ENCODE measurements at places on chromosomes 12 and 14. TPM values are rescaled to one million over a fixed set of nuclear protein-coding genes. Genes with fewer than 3 reads are reported as not detected.
A peak's percentile ranks its signal among the peaks of the same experiment; 100 is the strongest.

The A2ML1 gene
- polyA plus RNA-seq: 18.8 TPM

The EPS8 gene
- polyA plus RNA-seq: 35.2 TPM

The MAX gene
- 70.4 TPM for polyA plus RNA-seq

The CAPZA3 gene
- polyA plus RNA-seq: not detected

The KRT8 gene
- 391 TPM for polyA plus RNA-seq

The TGM1 gene
- 8.7 TPM for polyA plus RNA-seq

The OR6C76 gene
- polyA plus RNA-seq: not detected

The TAS2R43 gene
- not detected for polyA plus RNA-seq

The CLMN gene
- 12.0 TPM for polyA plus RNA-seq

The GSC gene
- 0.05 TPM for polyA plus RNA-seq

The TAS2R14 gene
- 0.39 TPM for polyA plus RNA-seq

The RTN1 gene
- 0.05 TPM for polyA plus RNA-seq

The JKAMP gene
- polyA plus RNA-seq: 78.8 TPM

The TEX52 gene
- polyA plus RNA-seq: not detected

The KLHDC1 gene
- 0.03 TPM for polyA plus RNA-seq

DNA sequence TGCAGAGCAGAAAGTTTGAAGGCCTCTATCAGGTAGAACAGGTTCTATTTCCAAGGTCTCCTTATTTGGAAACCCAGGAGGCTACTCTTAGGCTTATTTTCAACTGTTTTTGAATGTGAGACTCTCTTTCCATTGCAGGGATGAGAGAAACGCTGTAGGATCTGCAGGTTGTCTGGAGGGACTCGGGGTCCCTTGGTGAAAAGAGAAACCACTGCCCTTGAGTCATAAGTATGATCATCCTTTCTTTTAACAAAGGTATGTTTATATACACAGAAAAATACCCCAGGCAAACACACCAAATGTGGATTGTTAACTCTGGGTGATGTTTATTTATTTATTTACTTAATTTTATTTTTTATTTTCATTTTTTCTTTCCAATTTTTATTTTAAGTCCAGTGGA, 57.8 kb upstream of the MAX start:
- DNase-seq: no peak

DNA sequence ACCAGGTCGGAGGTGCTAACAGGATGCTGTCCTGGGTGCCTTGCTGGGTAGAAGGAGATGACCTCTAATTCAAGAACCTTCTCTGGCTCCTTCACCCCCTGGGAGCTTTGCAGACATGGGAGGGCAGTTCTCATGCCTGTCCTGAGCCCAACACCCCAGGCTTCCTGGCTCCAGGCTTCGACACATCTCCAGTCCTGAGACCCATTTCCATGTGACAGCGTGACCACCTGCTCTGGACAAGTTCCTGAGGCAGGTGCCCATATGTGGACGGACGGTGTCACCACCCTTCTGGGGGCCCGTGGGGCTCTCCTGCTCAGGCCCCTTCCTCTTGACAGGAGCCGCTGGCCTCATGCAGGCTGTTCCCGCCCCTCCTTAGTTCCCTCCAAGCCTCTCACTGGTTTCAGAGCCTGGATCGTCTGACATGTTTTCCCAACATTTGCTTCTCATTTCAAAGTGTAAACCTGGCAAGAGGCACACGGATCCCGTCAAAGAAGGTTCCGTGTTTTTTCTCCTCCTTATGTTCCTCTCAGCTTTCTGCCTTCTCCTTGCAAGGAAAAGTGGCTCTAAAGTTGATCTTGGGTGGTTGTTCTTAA, 291.9 kb upstream of the RTL1 start:
- no peak for DNase-seq

- peak; percentile 79 for DNase-seq
Measured at GRCh38 chr14:34872822-34873588, 2.2 kb downstream of the BAZ1A start.

GRCh38 chr14:26598672-26599131, 869 bp upstream of the NOVA1 start:
- no peak for DNase-seq

GRCh38 chr14:51205486-51205885, 34.6 kb upstream of the TMX1 start:
- DNase-seq: no peak

DNA sequence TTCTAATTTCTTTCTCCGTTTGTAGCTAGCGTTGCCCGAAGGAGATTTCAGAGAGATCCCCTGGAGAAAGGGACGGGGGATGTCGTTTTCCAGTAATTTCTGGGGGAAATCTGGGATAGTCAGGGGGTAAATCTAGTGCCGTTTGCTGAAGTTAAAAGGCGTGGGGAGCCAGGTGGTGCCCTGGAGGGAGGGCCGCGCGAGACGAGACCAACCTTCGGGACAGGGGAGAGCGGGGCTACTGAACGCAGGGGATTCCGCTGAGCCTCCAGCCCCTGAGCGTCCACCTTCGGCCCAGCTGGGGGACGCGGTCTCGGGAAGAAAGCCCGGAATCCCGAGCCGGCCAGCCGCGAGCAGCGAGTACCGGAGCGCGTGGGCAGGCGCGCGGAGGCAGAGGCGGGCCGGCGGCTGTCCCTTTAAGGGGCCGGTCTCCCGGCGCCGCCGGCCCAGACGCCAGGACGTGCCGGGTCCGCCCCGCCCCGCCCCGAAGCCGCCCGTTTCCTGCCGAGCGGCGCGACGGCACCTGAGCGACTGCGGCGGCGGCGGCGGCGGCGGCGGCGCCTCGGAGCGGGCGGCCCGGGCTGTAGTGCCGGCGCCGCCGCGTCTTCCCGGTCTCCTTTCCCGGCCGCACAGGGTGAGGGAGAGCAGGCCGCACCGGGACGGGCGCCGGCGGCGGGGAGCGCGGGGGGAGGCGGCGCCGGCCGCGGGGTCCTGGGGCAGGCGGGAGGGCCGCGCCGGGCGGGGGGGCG, at the start of gene KTN1:
Gene KTN1 (plus strand): TSS at position 484 of the 746 bp plus-strand sequence. CDS start 31,842 bp downstream, outside the sequence.
- peak; percentile 87 for DNase-seq

GRCh38 chr12:91357381-91357780, 174.8 kb upstream of the DCN start:
- DNase-seq: no peak

- DNase-seq: peak; percentile 96
Measured at GRCh38 chr12:53054112-53054878, 4.4 kb downstream of the TNS2 start.

DNA sequence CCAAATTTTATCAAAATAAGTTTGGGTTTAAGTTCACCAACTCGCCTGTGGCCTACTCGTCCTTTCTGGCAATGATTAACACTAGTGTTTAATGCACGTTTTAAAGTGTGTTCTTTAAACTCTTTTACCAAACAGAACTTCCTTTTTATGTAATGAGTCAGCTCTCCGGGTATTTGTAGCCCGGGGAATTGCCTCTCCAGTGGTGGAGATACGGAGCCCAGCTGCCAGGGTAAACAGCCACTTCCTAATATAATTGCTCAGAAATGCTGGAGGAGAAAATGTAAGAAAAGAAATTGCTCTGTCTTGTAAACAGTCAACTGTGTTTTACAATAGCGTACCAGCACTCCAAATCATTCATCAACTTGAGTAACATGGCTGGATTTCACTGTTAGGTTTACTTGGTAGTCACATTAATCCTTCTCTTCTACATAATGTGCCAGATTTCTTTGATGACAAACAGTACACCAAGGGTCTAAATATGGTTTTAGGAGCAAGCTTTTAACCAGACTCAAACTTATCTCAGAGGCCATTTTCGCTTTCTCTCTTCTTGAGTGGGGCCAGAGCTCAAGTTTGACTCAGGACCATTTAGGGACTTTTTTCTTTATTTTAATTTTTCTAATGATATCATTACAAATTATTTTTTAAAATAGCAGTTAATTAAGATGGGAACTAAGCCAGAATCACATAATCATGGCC, 101.2 kb upstream of the SLC38A2 start:
- peak; percentile 83 for DNase-seq

DNA sequence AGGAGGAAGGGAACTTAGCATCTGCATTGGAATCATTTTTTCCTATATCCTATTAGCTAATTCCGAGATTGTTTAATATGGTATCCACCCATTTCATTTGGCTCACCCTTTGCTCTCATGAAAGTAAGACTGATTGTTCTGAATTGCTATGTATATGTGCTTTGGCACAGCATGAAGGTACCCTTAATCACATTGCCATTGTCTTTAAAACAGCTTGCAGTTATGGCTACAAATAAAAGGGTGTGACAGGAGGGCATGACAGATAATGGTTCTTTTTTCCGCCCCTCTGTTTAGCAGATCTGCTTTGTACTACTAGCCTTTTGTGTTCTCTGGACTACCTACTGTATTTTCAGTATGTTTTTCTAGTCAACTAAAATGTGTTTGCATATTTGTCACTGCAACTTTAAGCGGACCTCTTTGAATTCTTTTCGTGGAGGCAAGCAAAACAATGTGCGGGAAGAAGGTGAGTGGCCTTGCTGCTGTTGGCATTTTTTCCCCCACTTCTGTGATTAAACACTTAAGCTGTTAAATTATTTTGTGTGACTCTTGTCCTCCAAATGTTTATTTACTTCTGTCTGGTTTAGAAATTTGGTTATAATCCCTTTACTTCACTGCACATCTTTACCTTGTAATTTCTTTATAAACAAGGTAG, 35.8 kb downstream of the FBXO34 start:
- no peak for DNase-seq

- no peak for DNase-seq
Measured at GRCh38 chr12:54258201-54258681, 21.7 kb downstream of the CBX5 start.

- no peak for DNase-seq
Measured at GRCh38 chr12:943051-943450, 6.4 kb downstream of the RAD52 start.

DNA sequence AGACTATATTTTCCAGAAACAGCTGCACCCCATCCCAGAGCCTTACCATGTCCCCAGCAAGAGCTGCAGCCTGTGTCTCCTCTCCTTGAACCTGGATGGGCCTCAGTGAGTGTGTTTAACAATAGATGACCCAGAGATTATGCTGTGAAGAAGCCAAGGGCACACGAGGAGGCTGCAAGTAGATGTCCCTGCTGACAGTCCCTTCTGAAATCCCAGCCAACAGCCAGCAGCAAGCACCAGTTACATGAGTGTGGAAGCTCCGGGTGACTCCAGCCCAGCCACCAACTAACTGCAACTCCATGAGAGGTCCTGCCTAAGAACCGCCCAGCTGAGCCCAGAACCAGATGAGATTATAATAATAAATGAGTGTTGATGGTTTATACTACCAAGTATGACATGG, 191.7 kb downstream of the BCL11B start:
- DNase-seq: no peak

DNA sequence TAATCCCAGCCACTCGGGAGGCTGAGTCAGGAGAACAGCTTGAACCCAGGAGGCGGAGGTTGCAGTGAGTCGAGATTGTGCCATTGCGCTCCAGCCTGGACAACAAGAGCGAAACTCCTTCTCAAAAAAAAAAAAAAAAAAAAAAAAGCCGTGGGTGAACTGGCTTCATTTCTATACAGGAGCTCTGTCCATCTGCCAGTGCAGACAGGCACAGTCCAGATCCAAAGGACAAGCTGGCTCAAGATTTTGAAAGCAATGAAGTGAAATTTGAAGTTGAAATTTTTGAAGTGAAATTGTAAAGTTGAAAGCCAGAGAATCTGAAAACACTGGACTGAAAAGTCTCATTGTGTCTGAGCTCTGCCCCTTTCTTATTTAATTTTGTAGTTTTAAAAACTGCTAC, 134.7 kb downstream of the CALM1 start:
- DNase-seq: no peak

GRCh38 chr12:133203344-133204263, 22.3 kb downstream of the ZNF268 start:
- DNase-seq: no peak

- no peak for DNase-seq
Measured at GRCh38 chr12:14878488-14878887, 7.2 kb downstream of the MGP start.

DNA sequence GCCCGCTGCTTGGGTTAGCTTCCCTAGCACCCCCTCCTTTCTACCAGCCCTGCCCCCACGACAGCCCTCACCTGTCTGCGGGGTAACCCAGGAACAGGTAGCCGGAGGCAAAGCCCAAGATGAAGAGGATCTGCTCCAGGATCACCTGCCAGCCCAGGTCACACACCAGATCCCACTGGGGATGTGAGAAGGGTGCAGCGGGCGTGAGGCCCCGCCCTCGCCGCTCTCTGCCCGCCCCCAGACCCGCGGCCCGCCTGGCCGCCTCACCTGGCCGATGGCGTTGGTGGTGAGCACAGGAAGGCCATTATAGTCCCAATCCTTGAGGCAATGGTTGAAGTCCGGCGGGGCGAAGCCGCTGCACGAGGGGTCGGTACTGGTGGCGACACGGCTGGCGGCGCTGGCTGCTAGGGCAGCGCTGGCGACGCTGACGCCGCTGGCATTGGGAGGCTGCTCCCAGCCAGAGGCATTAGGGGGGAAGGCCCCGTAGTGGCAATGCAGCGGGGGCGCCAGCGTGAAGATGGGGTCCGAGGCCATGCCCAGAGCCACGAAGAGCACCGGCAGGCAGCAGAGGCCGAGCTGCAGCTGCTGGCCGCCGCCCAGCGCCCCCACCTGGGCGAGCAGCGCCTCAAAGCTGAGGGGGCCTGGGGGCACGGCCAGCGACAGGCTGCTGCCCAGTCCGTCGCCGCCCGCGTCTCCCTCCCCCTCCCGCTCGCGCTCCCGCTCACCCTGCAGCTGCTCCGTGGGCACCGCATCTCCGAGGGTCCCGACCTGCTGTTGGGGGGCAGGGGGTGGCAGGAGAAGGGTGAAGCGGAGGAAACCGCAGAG, 794 bp downstream of the SLC22A17 start:
- no peak for DNase-seq

DNA sequence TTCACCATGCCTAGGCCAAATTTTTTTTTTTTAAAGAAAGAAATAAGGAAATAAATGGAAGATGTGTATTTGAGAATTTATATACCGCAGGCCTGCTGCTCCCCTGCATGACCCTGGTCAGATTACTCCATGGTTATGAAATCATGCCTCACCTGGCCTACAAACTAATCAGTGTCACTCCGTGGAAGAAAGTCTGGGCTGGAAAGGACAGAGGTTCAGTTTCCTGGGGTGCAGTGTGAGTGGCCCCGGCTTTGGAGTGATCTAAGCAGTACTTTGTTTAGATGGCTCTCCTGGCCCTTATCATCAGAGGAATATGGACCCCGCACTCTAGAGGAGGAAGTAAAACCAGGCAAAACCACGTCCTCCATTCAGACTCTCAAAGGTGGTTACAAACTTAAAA, 9.6 kb downstream of the APOBEC1 start:
- DNase-seq: no peak

DNA sequence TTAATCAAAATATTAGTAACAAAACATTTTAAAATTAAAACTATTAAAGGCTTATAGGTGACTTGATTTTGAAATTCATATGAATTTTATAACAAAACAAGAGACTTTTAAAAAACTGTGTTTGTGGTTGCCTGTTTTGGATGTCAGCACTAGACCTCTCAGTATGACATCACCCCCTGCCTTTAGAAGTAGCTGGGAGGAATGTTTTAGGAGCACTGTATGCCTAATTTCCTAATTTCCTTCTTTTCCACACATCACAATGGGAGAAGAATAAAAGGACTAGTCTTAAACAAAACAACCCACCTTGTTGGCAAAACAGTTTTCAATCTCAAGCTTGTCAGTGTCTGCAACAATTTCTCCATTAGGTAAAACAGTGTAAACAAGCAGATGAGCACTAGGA, 48.1 kb upstream of the PZP start:
- no peak for DNase-seq

- no peak for DNase-seq
Measured at GRCh38 chr12:39413836-39414771, 28.8 kb downstream of the KIF21A start.

All from mammary epithelial cell (primary cell).